Cerebellum (tissue), 4 donors: ENCODE measurements at places on chromosomes 13 and 19. TPM values are rescaled to one million over a fixed set of nuclear protein-coding genes. Genes with fewer than 3 reads are reported as not detected.

GRCh38 chr19:53894707-53895106 lies 12.7 kb downstream of the PRKCG start:
- DNase-seq: no peak

DNA sequence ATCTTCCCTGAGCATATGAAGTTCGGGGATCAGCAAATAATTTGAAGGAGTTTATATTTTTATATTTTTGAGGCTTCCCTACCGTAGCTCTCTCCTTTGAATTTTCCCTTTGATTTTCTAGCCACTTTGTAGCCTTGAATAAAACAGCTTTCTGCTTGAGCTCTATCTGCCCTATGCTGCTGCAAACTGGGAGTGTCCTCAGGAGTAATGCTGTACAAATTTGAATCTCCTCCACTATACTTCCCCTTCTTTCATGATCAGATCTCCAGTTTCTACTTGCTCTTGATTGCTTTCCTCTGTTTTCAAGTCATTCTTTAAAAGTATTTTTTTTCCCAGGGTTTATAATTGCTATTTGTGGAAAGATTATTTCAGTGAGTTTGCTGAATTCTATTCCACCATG lies 14.6 kb downstream of the PDS5B start:
- no peak for DNase-seq

DNA sequence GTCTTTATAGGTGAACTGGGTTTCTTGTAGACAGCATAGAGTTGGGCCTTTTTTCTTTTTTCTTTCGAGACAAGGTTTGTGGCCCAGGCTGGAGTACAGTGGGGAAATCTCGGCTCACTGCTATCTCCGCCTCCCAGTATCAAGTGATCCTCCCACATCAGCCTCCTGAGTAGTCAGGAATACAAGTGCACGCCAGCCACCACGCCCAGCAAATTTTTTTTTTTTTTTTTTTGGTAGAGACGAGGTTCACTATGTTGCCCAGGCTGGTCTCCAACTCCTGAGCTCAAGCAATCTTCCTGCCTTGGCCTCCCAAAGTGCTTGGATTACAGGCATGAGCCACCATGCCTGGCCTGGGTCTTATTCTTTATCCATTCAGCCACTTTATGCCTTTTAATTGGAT lies 5.1 kb upstream of the CALM3 start:
- no peak for DNase-seq

Gene PEG3
- total RNA-seq: 149 TPM
